Testis (tissue), 5 donors: ENCODE measurements at places on chromosomes 7 and 10.

DNA sequence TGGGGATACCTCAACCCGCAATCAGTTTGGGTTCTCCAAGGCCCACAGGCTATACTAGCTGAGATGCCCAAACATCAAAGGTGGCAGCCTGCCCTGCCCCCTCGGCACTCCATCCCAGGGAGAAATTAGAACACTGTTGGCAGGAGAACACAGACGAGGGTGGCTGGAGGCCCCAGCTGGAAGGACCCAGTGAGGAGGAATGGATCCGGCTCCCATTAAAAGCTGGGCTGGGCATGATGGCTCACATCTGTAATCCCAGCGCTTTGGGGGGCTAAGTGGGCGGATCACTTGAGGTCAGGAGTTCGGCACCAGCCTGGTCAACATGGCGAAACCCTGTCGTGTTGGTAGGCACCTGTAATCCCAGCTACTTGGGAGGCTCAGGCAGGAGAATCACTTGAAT lies 199.9 kb upstream of the GNAI1 start:
- no peak for DNase-seq

DNA sequence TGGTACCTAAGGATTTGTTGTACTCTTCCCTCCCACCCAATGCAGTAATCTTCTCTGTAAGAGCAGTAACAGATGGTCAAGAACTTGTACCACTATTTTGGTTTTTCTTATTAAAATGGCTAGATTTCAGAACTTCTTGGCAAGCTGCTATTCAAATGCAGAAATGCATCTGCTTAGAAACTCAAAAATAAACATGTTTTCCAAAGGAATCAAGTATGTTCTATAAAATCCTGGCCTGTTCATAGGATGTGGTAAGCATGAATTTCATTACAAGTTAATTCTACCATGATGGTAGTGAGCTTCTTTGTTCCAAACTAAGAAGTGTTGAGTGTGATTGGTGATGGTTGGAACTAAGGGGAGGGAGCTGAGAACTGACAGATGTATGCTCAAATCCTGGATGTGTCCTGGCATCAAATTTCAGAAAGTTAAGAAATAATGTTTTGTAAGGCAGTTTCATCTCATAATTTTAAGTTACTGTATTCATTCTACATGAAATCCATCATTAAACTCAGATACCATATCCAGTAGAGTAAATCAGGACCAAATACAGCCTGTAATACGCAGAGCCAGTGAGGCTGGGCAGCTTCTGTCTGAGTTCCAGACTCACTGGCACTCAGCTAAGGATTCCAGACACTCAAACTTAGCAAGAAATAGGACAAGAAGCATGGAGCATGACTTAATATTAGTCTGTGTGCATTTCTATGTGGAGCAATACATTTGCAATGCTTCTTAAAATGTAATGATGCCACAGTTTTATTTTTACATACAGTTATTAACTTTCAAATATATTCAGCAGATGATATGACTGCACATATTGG lies 119.6 kb downstream of the TES start:
- DNase-seq: no peak

- DNase-seq: no peak
Measured at GRCh38 chr7:45026013-45026412, 26.0 kb downstream of the CCM2 start.

DNA sequence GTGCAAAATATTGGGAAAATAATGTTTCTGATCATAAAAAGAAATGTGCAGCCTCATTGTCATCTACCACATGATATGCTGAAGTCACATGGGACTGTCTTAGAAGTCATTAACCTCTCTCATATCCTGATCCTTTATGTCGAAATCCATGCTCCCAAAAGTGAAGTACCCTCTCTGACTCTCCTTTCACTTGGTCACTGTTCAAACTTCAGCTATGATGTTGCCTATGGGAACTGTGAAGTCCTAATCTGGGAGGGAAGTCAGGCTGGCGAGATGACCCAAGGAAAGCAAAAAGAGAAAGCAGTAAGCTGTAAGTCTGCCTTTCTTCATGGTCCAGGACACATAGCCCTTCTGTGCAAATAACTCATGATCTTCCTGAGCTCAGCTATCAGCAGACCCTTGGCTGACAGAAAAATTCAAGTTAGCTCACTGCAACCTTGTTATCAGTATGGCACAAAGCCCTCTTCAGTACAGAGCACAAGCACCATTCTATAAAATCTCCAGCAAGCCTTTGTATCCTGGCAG lies 29.5 kb downstream of the WASL start:
- DNase-seq: peak; percentile 45
